Fibroblast of skin of back (primary cell): ENCODE measurements at places on chromosomes 4 and X.

GRCh38 chr4:68283095-68283494 is 37.6 kb upstream of the TMPRSS11B start:
- no peak for DNase-seq

- no peak for DNase-seq
Measured at GRCh38 chr4:182876427-182876826, 40.8 kb downstream of the DCTD start.

DNA sequence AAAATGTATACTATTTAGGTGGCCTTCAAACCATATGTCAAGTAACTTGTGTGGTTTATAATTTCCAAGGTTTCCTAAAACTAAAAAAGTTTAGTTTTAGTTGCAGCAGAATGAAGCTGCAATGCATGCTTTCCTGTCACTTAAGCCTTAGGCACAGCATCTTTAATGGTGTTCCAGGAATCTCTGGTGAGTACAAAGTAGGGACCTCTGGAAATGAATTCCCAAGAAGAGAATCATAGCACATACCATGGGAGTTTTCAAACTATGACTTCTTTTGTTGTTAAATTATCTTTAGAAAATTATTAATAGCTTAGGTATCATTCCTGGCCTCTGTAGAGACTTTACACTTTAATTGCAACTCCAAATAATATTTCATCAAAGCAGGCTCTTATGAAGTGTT is 1005.9 kb upstream of the PABPC4L start:
- DNase-seq: peak; percentile 77

- no peak for DNase-seq
Measured at GRCh38 chr4:94466923-94467322, 15.2 kb downstream of the PDLIM5 start.

DNA sequence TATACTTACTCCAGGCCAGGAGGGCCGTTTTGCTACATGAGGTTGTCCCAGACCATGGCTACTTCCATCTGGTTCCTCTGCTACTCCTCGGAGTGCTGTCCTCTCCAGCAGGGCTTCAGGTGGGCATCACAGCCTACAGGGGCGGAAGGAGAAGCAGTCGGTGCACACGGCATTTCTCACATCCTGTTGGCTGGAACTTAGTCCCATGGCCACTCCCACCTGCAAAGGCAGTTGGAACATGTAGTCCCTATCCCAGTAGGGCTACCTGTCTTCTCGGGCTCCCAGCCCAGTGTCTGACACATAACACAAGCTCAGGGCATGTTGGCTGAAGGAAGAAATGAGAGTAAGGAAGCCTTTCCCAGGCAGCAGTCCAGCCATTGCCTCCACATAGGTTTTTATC is 7.7 kb upstream of the STK32B start:
- no peak for DNase-seq

DNA sequence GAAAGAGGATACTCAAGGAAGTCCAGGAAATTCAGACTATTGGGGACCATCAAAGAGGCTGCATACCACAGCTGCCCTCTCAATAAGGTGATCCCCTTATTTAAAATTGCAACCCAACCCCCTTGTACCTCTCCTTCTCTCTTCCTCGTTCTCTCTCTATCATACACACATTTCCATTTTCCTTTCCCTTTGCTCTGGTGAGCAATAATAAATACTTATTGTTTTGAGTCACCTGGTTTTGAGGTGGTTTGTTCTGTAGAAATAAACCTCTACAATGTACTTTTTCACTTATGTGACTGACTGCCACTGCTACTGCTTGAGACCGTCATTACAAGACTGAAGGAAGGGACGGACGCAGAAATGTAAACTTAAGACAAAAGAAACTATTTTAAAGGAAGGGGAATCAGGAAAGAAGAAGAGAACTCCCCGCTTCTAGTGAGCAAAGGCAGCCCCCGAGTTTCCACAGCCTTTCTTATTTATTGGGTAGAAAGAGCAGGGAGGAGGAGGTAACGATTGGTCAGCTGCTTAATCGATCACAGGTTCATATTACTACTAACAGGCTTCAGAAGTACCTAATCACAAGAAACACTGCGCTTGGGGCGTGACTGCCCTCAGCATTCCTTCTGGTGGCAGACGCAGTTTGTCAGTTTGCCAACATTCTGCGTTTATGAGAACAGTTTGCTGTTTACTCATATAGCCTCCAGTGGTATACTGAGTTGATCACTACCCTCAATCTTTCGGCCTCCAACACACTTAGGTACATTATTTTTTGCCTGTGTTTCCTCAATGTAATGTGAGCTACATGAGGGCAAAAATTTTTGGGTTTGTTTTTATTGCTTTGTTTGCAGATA is 16.9 kb upstream of the TMEM165 start:
- DNase-seq: peak; percentile 33

DNA sequence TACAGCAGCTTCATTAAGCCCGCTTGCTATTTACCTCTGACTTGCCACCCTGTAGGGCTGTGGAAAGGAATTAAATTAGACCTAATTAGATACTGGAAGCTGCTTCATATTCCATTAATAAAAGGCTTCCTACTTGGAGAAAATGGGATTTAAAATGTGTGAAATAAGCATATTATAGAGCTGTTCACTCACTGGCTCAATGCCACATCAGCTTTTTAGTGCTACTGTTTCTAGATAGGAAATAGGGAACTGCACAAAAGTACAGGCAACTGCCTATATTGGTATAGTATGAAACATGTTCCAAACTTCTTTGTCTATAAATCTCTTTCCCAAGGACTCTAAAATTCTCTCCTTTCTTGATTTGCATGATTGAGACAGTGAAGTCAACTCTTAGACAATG is 407.9 kb upstream of the AADAT start:
- DNase-seq: no peak

DNA sequence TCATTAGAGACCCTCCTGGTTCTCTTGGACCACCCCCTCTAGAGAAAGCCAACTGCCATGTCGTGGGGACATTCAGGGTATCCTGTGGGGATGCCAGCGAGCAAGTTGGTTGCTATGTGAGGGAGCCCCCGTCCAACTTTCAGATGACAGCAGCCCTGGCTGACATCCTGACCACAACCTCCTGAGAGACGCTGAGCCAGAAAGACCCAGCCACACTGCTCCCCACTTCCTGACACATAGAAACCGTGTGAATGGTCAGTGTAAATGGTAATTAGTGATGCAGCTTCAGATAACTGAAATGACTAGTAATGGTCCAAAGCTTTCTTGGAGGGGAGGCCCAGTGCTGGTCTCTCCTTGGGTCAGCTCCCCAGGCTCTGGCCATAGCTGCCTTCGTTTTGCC is 10.8 kb downstream of the CLCN4 start:
- DNase-seq: no peak

DNA sequence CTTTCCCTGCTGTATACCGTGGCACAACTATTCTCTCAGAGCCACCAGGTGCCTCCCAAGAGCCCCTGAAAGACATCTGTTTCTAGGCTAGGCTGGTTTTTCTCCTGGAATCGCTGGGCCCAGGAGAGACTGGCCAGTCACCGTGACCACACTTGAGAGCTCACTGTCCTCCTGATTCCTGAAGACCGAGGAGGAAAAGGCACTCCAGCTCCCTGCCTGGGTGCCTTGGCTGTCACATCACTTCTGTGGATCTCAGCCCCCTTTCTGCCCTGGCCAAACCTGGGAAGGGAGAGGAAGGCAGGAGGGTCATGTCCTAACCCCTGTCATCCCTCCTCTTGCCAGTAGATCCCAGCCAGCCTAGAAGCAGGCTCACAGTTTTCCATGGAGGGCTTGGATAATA is 54.7 kb upstream of the LAS1L start:
- no peak for DNase-seq

- peak; percentile 86 for DNase-seq
Measured at GRCh38 chrX:48891402-48892288, 5.9 kb downstream of the TIMM17B start.

GRCh38 chr4:152784490-152785350 is 5.0 kb downstream of the ARFIP1 start:
- peak; percentile 68 for DNase-seq

GRCh38 chr4:3388471-3389232 is 53.1 kb upstream of the HGFAC start:
- DNase-seq: peak; percentile 88

DNA sequence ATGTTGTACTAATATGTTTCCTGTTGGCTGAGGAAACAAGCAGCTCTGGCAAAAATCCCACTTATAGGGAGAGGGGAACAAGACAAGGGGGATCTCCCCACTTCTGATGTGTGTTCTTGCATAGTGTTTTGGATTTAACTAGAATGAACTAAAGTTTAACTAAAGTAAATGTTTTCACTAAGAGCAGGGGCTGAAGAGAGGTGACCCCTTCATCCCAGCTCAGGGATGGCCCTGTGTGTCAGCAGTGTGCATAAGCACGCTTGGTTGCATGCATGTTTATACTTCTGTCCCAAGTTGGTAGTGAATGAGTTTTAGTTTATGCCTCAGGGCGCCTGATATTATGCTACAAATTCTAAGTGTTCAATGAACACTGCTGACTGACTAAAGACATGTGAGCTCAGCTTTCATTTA is 169.4 kb downstream of the MGST2 start:
- DNase-seq: no peak

- DNase-seq: no peak
Measured at GRCh38 chrX:43357741-43358140, 298.4 kb upstream of the MAOA start.
